Right cardiac atrium (tissue), 5 donors: ENCODE measurements at places on chromosomes 6 and 20. TPM values are rescaled to one million over a fixed set of nuclear protein-coding genes. Genes with fewer than 3 reads are reported as not detected.

The PPP1R14C gene
- total RNA-seq = 102 TPM

The PAX1 gene
- total RNA-seq = not detected

The BCAS1 gene
- 0.18 TPM for total RNA-seq

The TMEM63B gene
- total RNA-seq = 43.3 TPM

The MTFR2 gene
- not detected for total RNA-seq

The RAET1L gene
- total RNA-seq = not detected

The TFAP2A gene
- 0.53 TPM for total RNA-seq

The GGT7 gene
- 18.3 TPM for total RNA-seq

The BIRC7 gene
- total RNA-seq = not detected

The SLC35F1 gene
- total RNA-seq = 1.0 TPM

The CLVS2 gene
- not detected for total RNA-seq

DNA sequence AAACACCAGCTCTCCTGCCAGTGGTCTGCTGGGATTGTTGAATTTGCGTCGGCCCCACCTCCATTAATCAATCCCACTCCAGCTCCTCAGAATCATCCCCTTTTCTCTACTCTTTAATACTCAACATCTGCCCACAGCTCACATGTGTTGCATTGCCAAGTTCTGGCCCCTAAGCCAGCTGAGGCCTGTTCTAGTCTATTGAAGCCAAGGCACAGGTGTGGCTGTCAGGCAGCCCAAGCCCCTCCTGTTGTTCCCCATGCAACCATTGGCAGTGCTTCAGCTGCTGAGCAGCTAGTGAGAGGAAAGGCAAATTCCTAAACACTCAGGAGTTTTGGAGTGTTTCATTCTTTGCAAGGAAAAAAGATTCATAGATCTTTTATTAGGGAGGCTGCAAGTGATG is 128.0 kb upstream of the NT5E start:
- no peak for DNase-seq

- no peak for DNase-seq
Observed at GRCh38 chr6:103872678-103873077, 987.0 kb downstream of the HACE1 start.

- DNase-seq = no peak
Observed at GRCh38 chr6:3457710-3458602, 1.1 kb upstream of the SLC22A23 start.

- DNase-seq = no peak
Observed at GRCh38 chr6:34922177-34922663, 33.2 kb downstream of the ANKS1A start.

DNA sequence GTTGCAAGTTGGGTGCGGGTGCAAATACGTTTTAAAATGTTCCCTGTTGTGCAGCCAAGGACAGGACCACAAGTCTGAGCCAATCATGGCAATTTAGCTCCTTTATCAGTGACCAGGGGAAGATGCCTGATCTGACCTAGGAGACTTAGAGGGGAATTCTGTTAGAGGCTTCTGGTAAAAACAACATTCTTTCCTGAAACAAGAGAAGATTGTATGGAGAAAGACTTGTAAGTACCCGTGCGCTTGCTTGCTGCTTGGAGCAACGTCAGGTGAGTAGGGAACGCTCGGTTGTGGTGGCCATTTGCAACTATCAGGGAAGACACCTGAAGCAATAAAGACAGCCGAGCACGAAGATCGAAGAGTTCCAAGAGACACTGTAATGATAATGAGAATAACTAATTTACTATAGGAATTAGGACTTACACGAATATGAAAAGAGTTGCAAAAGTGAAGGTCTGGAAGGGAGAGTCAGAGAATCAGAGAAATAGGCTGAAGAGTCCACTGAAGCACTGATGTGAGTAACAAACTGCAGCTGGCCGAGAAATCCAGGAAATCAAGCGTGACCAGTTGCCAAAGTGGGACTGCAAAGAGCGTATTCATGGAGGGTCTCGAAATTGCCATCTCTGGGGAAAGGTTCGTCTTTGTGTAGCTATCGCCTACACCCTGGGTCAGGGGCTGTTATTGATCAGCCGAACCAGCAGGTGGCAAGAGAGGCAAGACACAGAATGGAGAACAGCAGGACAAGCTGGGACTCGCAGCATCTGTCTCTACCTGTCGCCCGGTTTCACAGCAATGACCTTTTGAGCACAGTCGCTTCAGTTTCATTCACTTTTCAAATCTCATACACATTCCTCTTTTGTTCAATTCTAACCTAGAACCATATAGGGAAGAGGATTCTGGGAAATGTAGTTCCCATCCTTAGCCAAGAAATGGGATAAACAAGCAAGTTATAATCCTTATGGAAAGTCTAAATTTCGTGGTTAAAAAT is 26.1 kb downstream of the LOC128125822 start:
- peak; percentile 80 for DNase-seq

DNA sequence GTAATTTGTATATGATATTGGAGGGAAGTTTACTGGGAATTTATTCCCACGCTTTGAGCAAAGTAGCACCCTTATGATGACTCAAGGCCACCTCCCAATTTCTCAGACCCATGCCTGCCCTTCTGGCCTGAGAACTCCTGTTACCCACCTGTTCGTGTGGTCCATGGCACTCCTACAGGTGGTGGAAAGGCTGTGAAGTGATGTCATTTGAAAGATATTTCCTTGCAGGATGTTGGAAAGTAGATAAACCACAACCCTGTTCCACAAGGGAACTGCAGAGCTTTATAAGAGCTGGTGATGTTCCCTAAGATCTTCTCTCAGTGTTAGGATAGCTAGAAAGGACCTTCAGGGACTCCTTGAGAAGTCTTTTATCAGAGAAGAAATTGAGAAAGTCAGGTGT is 70.5 kb downstream of the ADGRG6 start:
- no peak for DNase-seq

DNA sequence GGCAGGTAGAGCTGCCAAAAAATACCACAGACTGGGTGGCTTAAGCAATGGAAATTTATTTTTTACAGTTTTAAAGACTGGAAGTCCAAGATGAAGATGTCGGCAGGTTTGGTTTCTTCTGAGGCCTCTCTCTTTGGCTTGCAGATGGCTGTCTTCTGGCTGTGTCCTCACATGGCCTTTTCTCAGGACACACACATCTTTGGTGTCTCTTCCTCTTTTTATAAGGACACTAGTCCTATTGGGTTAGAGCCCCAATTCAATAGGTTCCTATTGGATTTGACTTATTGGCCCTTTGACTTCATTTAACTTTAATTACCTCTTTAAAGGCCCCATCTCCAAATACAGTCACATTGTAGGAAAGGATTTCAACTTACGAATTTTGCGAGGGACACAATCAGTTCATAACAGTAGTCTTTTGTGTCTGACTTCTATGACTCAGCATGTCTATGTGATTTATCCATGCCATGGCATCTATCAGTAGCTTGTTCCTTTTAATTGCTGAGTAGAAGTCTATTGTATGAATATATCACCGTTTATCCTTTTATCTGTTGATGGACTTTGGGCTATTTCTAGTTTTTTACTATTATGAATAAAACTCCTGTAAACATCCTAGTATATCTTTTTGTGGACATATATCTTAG is 11.0 kb upstream of the TCP11 start:
- no peak for DNase-seq

- DNase-seq = no peak
Observed at GRCh38 chr6:142740449-142740848, 204.5 kb downstream of the HIVEP2 start.

DNA sequence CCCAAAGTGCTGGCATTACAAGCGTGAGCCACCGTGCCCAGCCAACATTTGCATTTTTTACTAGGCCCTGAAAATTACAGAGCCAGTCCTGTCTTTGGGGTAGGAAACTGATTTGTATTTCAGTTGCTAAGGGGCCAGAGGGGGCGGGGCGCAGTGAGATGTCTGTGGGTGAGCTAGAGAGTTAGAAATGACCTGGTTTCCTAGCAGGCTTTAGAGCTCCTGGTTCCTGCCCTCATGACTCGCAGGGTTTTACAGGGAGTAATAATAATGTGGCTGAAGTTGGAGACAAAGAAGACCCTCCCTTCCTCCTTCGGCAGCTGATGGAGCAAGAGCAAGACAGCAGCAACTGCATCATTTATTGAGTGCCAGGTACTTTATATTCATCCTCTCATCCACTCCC is 131.5 kb downstream of the TFAP2C start:
- no peak for DNase-seq

GRCh38 chr20:31679357-31680285 is 41.9 kb downstream of the COX4I2 start:
- no peak for DNase-seq

DNA sequence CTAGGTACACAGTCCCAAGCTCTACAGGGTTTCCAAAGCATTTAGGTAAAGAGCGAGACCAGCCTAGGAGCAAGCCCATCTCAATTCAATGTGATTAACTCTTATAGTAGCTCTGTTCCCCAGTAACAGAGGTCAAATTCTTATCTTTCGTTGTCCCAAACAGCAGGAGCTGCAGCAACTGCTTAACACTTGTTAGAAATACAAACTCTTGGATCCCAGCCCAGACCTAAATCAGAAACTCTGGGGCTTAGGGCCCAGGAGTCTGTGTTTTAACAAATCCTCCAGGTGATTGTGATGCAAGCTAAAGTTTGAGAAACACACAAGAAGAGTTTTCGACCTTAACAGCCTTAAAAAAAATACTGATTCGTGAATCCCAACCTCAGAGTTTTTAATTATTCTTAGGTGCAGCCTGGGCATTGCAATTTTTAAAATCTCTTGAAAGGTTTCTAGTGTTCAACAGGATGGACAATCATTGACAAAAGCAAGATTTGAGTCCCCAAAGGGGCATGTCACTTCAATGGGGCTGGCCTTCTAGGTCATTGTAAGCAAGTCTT is 127.4 kb upstream of the HCRTR2 start:
- DNase-seq = no peak

DNA sequence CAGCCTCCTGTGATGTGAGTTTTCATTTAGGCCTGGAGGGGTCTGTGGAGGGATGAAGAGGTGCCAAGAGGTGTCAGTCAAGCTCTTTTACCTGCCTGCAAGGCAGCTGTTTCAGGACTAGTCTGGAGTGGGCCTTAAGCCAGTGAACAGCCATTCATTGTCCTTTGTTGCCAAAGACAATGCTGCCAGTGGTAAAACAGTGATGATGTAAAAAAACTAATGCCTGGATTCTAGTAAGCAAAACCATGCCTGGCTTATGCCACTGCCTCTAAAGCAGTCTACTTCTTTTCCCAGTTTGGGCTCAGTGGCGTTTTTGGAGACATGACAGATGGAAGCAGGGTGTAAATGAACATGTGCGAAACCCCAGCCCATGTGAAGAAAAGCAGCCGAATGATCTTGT is 93.5 kb upstream of the KCNK16 start:
- DNase-seq = no peak

GRCh38 chr6:68760941-68761676 is 126.0 kb downstream of the ADGRB3 start:
- DNase-seq = no peak

GRCh38 chr6:56375806-56376205 is 128.4 kb upstream of the COL21A1 start:
- no peak for DNase-seq

GRCh38 chr6:149963212-149963461 is 606 bp upstream of the ULBP1 start:
- DNase-seq = no peak

- DNase-seq = no peak
Observed at GRCh38 chr6:12265791-12266190, 24.4 kb upstream of the EDN1 start.

DNA sequence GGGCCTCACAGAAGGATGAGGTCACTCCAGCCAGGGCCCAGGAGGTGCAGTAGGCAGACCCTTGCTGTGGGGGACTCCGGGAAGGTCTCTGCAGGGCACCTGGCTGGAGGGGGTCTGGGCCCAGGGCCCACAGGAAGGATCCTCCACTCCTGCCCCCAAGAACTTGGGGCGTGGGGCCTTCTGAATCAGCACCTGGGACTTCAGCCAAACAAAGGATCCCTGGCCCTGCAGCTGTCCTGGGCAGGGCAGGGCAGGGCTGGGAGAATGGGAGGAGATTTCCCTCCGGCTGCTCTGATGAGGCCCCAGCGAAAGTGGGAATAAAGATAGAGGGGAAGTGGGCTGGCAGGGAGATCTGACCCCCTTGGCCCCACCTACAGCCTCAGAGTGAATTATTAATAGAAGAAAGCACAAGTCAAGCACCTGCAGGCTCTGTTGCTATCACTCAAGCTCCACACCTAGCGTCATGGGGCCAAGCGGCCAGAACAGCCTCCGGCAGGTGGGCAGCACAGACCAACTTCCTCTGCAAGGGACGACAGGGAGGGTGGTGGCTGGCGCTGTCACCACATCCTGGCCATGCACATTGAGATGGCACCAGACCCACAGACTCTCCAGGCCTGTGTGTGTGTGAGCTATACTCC is 61.6 kb upstream of the MRPS10 start:
- DNase-seq = peak; percentile 70

DNA sequence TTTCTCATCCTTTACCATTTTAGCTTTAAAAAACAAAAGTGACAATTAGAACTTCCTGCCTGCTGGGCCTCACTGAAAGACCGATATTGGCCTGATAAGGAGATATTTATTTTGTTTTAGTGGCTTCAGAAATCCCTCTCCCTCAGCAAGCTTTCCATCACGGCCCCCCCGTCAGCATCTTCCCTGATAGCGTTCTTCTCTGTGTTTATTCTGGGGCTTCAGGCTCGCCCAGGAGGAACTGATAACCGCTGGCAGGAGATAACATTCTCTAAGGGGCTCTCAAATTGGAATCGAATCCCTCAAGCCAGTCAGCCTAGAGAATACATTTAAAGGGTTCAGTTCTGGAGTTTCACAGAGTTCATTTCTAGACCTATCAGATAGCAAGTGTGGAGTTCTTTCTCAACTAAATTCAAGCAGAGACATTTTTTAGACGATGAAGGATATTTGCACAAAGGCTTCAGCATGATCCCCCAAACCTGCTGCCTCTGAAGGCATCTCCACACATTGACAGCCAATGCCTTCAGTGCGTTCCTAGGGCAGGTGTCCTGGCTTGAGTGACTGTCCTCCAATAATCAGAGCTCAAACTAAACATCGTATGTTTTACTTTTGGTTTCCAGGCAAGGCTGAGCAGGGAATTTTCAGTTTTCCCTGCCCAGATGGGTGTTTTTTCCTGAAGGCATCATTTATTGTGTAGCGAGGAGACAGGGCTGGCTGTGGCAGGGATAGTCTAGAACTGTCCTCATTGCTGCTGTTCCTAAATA is 17.0 kb downstream of the PRDM1 start:
- no peak for DNase-seq

- DNase-seq = no peak
Observed at GRCh38 chr6:159989492-159990480, 20.9 kb downstream of the IGF2R start.

DNA sequence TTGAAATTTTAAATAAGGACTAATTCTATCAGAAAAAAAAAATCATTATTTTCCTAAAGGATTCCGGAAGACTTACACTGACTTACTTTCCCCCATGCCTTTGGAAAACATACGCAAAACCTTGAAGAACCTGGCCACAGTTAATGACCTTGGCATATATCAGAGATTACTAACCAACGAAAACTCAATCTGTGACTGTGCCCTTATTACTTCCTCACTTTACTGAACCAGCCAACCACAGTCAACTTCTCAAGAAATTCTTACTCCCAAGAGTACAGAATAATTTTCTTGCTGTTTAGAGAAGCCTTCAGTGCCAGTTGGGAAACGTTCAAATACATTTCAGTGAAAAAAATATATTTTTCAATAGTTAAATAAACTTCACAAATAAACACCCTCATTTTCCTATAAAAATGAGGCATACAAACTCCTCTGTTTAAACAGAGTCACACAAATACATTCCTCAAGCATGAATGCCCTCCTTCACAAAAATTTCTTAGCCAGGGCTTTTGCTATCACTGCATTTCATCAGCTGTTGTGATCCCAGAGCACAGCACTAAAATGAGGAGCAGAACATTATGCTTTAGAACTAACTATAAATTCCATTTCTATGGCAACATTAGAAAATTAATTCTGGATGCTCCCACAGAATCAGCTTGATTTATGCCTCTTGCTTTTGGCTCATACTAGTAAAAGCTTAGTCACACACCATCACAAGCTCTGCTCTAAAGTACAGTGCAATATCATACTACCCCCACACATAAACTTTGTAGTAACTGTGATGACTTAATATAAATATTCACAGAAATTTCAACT is 117.6 kb downstream of the DST start:
- no peak for DNase-seq
